Lower lobe of right lung (tissue), 2 donors: ENCODE measurements at places on chromosomes 12 and 14.

- no peak for DNase-seq
Measured at GRCh38 chr14:92426237-92426636, 87.3 kb upstream of the RIN3 start.

DNA sequence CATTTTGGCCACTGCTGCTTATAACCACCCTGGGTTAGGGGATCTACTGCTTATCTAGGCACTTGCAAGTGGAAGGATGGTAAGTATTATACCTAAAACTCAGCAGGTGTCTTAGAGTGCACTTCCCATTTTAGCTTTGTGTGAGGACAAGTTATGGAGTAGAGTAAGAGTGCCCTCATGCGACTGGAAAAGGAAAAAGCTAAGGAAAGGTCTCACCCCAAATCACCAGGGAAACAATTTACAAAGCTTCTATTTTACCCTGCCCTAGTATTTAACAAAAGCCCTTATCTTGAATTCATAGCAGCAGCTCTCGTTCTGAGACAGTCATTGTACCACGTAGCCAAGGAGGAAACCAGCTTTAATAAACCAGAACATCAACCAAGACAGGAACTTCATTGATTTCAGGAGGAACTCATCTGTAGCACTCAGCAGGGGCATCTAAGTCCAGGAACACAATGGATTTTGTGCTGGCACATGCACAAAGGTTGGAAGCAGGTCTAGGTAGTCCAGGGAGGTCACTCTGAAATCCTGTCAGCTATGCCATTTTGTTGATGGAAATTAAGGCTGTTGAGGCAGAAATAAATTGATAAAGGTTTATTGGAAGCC is 2.9 kb downstream of the RDH12 start:
- no peak for DNase-seq

- no peak for DNase-seq
Measured at GRCh38 chr12:47082796-47083621, 3.2 kb upstream of the AMIGO2 start.

DNA sequence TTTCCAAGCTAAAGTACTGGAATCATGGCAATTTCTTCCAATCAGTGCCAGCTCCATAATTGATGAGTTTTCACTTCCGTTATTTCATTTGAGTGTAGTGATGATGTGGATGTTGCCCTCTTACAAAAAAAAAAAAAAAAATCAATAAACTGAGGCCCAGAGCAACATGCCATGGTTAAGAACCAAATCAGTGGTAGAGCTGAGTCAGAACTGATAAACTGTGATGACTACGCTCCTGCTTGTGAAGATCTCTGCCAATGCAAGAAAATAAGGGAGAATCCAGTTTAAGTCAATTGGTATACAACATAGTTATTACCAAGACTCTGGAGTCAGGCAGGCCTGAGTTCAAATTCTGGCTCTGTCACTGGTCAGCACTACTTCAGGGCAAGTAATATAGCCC is 102.7 kb downstream of the GPR135 start:
- no peak for DNase-seq

GRCh38 chr14:63164108-63164683 is 40.0 kb upstream of the RHOJ start:
- DNase-seq = no peak

DNA sequence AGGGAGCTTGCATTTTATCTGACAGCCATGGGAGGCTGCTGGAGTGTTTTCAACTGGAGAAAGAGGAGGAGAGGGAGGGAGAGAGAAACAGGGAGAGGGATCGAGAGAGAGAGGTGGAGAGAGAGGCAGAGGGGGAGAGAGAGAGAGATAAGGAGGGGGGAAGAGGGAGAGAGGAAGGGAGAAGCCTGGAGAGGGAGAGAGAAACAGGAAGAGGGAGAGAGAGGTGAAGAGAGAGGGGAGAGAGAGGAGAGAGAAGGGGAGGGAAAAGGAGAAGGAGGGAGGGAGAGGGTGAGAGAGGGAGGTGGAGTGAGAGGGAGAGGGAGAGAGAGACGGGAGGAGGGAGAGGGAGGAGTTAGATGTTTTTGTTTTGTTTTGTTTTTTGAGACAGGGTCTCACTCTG is 45.6 kb downstream of the DNAH10 start:
- no peak for DNase-seq

GRCh38 chr12:5512601-5512970 is 80.7 kb downstream of the NTF3 start:
- no peak for DNase-seq

DNA sequence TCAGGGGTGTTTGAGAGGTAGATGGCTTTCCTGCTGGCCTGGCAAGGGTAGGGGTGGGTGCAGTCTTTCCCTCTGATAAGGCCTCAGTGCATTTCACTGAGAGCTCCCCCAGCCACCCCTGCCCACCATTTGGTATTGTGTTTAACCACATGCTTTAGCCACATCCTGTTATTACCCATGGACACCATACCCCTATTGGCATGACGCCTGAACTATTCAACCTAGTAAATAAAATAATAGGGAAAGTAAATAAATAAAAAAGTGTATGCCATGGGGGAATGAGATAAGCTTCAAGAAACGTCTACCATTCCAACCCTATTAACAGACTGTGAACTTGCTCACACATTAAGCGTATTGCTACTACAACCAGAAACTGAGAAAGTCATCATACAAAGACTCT is 7.6 kb upstream of the LGR5 start:
- DNase-seq = no peak

- no peak for DNase-seq
Measured at GRCh38 chr14:28701733-28702132, 64.9 kb upstream of the FOXG1 start.

DNA sequence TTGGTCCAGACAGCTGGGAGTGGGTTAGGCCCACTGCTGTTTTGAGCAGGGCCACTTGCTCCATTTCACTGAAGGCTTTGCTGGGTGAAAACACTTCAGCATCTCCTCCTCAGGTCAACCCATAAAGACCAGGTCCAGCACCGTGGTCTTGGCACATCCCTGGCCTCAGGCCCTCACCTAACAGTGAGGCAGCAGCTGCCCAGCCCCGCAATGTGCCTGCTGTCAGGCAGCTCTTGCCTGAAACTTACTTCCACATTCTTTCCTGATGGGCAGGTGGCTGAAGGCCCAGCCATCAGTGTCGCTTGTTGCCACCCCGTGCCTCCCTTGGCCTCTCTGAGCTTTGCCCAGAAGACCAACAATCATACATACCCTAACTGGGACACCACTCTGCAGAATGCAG is 54.4 kb downstream of the ANAPC7 start:
- no peak for DNase-seq

DNA sequence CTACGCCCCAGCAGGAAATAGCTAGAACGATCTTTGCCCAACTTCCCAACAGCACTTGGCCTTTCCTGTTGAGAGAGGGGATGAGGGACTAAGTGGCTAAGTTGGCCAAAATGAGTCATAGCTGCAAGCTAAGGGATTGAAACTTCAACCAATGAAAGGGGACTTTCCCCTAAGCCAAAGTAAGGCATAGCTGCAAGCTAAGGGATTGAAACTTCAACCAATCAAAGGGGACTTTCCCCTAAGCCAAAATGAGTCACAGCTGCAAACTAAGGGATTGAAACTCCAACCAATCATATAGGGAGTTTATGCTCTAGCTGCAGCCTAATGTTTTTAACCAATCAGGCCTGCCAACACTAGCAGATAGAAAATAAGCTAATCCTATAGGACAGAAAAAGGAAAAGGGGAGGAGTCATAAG is 100.5 kb upstream of the SSTR1 start:
- DNase-seq = no peak

- DNase-seq = no peak
Measured at GRCh38 chr12:97229004-97229403, 233.6 kb upstream of the RMST start.

DNA sequence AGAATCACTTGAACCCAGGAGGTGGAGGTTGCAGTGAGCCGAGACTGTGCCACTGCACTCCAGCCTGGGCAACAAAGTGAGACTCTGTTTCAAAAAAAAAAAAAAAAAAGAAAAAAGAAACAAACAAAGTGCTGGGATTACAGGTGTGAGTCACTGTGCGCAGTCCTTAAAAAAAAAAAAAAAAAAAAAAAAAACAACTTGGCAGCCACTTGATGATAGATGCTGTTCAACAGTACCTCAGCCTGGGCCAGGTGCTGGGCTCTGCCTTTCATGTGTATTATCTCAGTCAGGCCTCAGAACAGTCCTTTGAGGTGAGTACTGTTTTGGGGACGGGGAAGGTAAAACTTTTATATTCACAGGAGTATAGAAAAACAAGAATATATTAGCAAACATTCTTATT is 9.6 kb downstream of the ACADS start:
- DNase-seq = no peak

DNA sequence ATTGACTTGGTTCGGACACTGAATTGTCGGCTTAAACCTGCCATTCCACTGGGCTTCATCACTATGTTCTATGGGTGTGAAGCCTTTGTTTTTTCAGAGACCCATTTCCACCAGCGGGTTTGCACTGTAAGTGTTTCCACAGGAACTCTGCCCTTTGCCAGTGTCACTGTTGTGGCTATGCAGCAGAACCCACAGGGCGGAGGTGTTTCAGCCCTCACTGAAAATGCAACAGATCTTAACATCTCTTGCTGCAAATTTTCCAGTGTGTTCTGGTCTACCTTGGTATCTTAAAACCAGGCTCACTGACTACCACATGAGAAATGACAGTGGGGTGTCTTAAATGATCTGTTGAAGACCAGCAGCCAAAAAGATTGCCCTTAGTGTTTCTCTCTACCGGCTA is 21.1 kb downstream of the PRKCH start:
- DNase-seq = no peak

- no peak for DNase-seq
Measured at GRCh38 chr14:58607131-58607951, 30.4 kb upstream of the DACT1 start.

GRCh38 chr14:68282479-68283377 is 463.1 kb downstream of the RAD51B start:
- no peak for DNase-seq

DNA sequence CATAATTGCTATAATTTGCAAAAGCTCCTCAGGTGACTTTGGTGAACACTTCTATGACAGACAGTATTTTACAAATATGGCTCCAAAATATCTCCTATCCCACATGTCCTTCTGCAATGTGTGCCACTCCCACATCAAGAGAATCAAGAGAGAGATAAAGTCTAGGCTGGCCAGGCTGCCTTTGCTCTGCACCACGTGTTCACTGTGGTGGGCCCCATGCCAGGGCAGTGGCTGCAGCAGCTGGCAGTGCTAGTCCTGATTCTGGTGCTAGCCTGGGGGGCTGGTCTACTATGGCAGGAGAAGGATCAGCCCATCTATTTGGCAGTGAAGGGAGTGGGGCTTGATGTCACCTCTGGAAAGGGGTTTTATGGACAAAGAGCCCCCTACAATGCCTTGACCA is 86.3 kb downstream of the DRAM1 start:
- DNase-seq = no peak

- DNase-seq = no peak
Measured at GRCh38 chr14:56205881-56206280, 87.7 kb downstream of the PELI2 start.

- no peak for DNase-seq
Measured at GRCh38 chr14:32100175-32100574, 23.1 kb downstream of the ARHGAP5 start.

DNA sequence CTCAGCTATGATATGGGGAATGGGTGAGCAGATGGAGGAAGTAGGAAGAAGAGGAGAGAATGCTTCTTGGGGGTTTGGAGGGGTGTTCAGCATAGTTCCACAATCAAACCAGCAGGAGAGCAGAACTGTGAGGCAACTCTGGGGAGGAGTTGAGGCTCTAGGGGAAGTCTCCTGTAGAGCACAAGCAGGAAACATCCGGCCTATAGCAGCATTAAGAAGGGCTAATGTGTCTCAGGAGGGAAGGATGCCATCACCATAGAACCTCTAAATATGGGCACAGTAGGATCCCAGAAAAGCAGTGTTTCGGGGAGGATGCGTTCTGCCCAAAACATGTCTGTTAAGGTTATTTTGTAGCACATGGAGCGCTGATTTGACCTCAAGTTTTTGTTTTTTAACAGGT is 8.4 kb upstream of the SALL2 start:
- DNase-seq = no peak

- DNase-seq = no peak
Measured at GRCh38 chr14:73863209-73863608, 11.6 kb downstream of the PTGR2 start.

DNA sequence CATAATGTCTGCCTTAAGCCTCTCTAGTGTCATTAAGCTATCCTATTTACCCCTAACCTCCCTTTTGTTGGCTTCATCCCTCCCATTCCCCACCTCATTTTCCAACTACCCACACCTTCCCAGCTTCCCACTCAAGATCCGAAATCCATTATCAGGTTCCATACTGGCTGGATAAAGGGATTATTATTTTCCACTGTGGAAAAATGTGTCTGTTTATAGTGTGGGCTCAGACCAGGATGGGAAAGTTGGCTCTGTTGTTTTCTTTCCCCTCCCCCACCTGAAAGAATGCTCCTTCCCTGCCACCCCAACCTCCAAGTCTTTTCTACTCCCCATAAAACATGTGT is 49.8 kb downstream of the SUSD6 start:
- no peak for DNase-seq

GRCh38 chr12:123771261-123771660 is 9.2 kb downstream of the DNAH10 start:
- DNase-seq = no peak

- DNase-seq = no peak
Measured at GRCh38 chr14:61726778-61727658, 31.7 kb downstream of the HIF1A start.

GRCh38 chr14:77565994-77566305 is 50.5 kb downstream of the SPTLC2 start:
- DNase-seq = no peak

DNA sequence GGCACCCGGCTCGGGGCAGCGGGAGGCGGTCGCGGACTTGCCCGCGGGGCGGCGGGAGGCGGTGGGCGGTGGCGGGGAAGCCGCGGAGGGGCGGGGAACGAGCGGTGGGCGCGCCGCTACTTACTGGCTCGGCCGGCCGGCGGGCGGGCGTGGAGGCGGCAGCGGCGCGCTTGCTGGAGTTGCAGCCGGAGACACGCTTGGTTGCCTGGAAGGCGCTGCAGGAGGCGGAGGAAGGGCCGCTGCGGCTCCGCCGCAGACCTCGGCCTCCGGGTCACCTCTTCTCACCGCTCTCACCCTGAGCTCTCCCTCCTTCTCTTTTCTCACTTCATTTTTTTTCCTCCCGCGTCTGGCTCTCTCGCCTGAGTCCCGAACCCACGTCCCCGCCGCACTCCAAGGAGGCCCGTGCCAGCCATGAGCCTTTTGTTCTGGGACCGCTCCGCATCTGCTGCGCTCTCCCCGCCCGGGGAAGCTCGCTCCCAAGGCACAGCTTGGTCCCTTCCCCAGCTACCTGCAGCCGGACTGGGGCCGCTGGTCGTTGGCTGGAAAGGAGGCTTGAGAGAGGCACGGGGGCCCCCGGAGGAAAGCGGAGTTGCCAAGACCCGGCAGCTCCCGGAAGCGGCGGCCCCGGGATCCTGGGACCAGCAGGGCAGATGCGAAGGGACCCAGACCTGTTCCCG is 592 bp upstream of the KCNK10 start:
- no peak for DNase-seq

- no peak for DNase-seq
Measured at GRCh38 chr12:108346727-108347710, 7.9 kb upstream of the CMKLR1 start.

GRCh38 chr14:34348592-34348991 is 113.4 kb downstream of the SPTSSA start:
- DNase-seq = no peak

- no peak for DNase-seq
Measured at GRCh38 chr14:37326434-37326833, 128.7 kb downstream of the MIPOL1 start.

GRCh38 chr12:45730348-45731189 is 1.1 kb downstream of the ARID2 start:
- peak; percentile 61 for DNase-seq

- no peak for DNase-seq
Measured at GRCh38 chr14:105470350-105471296, 4.0 kb upstream of the CRIP2 start.

- DNase-seq = no peak
Measured at GRCh38 chr14:67933266-67933665, 113.7 kb downstream of the RAD51B start.
